Activated naive CD8-positive, alpha-beta T cell treated with anti-CD3 and anti-CD28 coated beads, Interleukin-2, amount 50 U/mL, for 16 hours (primary cell): ENCODE measurements at places on chromosomes 2 and 18.

GRCh38 chr2:207847807-207848544, 78.3 kb upstream of the FZD5 start:
- no peak for DNase-seq

GRCh38 chr2:214587442-214587841, 176.6 kb downstream of the VWC2L start:
- DNase-seq: no peak

GRCh38 chr2:235496239-235496621, 2.4 kb downstream of the AGAP1 start:
- DNase-seq: no peak

DNA sequence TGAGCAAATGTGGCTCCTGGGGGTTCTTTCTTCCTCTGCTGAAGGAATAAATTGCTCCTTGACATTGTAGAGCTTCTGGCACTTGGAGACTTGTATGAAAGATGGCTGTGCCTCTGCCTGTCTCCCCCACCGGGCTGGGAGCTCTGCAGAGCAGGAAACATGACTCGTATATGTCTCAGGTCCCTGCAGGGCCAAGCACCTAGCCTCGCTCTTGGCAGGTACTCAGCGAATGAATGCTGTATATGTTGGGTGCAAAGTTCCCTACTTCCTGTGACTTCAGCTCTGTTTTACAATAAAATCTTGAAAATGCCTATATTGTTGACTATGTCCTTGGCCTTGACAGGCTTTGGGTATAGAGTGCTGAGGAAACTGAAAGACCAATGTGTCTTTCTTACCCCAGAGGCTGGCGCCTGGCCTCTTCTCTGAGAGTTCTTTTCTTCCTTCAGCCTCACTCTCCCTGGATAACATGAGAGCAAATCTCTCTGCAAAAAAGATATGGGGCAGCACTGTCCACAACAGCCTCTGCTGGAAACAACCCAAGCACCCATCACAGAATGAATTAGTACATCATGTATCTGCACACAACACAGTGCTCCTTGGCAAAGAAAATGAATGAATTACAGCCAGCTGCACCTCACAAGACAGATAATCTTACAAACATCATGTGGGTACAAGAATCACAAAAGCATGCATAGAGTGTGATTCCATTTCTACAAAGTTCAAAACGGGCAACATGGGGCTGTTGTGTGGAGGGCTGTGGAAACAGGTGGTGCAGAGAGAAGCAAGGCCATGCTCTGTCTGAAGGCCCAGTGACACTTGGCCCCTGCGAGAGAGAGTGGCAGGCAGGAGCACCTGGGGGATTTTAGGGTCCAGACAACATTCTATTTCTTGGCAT, 6.6 kb downstream of the IL1RN start:
- no peak for DNase-seq

- no peak for DNase-seq
These were observed 357.0 kb downstream of the GALNT13 start for GRCh38 chr2:154228566-154229280.

- no peak for DNase-seq
These were observed 211.0 kb downstream of the HAUS1 start for GRCh38 chr18:46315161-46315560.

- no peak for DNase-seq
These were observed 11.9 kb upstream of the IGFBP2 start for GRCh38 chr2:216621292-216621691.

GRCh38 chr2:118642501-118642900, 204.9 kb downstream of the EN1 start:
- no peak for DNase-seq

GRCh38 chr18:47557160-47557559, 305.7 kb upstream of the SKOR2 start:
- DNase-seq: no peak
